ENCODE measurements at places on chromosomes 2 and 18.

- DNase-seq = no peak
Measured at GRCh38 chr2:149744865-149745264, 157.3 kb upstream of the MMADHC start.

- DNase-seq = no peak
Measured at GRCh38 chr2:17754773-17755425, 961 bp downstream of the GEN1 start.

DNA sequence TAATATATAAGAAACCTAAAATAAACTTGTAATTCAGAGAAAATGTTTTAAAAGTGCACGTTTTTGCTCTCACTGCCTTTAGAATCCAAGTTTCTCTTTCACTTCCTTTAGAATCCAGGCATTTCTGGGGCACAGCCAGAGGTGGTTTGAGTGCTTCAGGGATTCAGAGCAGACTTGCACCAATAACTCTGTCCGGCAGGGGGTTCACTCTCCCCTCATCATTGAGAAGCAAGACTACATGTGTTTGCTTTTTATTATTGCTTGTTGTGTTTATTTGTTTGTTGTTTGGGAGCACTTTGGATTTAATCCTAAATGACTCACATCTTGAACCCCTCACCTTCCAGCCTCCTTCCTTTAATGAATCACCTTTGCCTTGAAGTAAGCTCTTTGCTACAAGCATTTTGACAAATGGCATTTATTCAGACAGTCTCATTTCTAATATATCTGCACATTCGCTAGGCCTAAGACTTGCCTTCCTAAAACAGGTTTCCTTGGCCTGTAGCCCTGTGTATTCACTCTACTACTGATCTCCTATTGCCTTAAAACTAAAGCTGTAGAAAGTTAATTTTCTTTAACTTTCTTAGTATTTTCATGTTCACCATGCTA lies 233.5 kb upstream of the ATP5MC3 start:
- DNase-seq = peak; percentile 21

GRCh38 chr2:49113046-49113445 lies 41.3 kb downstream of the FSHR start:
- no peak for DNase-seq

DNA sequence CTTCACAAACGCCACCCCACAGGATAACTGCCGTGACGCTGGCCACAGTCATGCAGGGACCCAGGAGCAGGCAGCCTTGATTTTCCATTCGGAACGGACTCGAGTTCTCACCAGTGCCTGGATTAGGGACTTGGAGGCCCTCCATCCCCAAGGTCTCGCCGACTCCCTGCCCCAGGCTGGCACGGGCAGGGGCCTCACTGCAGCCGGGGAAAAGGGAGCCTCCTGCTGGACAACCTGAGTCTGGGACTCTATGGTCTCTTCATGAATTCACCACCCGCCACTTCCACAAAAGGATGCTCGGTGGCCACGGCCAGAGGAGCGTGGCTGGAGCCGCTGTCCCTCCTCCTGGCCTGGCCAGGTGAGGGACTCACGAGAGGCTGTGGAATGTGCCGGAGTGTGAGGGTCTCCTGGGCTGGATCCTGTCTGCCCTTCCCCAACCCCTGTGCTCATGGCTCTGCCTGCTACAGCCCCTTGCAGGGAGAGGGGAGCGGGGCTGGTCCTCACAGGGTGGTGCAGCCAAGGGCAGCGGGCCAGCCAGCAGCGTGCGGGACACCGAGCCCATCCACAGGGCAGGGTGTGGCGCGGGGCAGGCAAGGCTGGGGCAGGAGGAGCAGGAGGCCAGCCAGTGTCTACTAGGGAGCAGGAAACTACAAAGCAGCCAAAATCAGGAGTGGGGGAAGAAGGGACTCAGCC lies 42.3 kb downstream of the AQP12A start:
- DNase-seq = no peak

GRCh38 chr2:132871831-132872230 lies 201.8 kb upstream of the LYPD1 start:
- no peak for DNase-seq

- no peak for DNase-seq
Measured at GRCh38 chr18:12628706-12629702, 28.9 kb downstream of the SPIRE1 start.

DNA sequence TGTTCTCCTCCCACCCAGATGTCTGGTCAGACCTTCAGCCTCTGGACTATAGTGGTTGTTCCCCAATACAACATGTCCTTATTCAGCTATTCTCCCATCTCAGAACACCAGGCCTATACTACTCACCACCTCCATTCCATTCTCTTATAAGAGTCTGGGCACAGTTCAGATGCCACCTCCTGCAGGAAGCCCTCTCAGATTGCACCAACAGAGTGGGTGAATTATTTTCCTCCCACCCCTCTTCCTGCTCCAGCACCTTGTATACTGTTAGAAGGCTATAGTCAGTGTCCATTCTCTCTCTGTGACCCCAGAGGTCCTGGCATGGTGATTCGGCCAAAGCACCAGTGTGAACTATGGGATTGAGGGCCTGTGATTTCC lies 204.6 kb downstream of the GLI2 start:
- DNase-seq = no peak

- no peak for DNase-seq
Measured at GRCh38 chr2:63590626-63591408, 2.1 kb downstream of the MDH1 start.

- no peak for DNase-seq
Measured at GRCh38 chr2:33978471-33978870, 379.4 kb upstream of the FAM98A start.

DNA sequence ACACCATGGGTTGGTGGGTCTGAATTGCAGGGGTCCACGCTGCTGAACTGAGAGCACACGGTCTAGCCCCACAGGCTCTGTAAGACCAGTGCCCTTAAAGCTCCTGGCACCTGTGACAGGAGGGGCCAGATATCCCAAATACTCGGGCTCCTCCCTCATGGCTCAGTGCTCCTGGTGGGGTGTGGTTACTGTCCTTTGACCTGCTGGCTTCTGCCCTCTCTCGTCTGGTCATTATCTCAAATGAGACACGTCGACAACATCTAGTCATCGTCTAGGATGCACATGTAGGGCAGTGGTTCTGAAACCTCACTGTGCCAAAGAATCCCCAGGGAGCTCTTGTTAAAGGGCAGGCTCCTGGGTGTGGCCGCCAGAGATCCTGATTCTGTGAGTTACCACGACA lies 258.4 kb downstream of the LOXHD1 start:
- DNase-seq = no peak

- no peak for DNase-seq
Measured at GRCh38 chr18:22170421-22171257, 1.2 kb downstream of the GATA6 start.

DNA sequence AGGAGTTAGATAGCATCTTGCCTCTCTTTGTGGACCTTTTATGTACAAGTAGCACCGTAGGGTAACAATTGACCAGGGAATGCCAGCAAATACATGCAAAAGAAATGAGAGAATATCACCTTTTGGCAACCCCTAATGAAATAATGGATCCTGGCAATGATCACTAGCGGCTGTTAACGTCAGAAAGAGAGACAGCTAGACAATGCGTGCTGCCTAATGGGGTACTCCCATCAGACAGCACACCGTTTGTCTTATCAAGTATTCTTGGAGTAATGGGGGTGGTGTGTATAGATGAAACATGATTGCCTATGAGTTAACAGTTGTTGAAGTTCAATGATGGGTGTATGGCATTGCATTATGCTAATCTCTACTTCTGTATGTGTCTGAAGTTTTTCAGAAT lies 1.6 kb downstream of the ELAC1 start:
- DNase-seq = no peak

DNA sequence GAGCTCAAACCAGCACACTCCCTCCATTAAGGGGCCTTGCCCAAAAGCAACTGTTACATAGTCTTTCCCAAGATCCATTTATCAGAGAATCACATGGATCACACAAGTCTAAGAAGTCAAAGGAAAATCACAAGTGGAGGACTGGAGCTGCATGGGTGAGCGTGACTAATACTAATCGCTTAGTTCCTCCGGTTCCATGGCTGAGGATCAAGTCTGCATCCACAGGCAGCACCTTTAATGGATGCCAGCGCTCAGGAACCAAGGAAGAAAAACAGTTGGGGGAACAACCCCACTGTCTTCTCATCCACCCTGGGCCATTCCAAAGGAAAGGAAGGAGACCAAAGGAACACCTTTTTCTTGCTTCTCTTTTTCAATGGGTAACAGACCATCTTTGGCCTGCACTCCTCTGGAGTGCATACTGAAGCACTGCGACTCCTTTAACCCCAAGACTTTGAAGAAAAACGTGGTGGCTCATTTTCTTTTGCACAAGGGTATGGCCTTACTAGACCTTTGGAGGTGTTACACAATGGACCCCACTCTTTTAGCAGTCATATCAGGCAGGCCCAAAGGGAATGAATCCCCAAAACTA lies 9.2 kb upstream of the WDR33 start:
- no peak for DNase-seq

GRCh38 chr2:28293416-28293815 lies 99.2 kb upstream of the FOSL2 start:
- no peak for DNase-seq

DNA sequence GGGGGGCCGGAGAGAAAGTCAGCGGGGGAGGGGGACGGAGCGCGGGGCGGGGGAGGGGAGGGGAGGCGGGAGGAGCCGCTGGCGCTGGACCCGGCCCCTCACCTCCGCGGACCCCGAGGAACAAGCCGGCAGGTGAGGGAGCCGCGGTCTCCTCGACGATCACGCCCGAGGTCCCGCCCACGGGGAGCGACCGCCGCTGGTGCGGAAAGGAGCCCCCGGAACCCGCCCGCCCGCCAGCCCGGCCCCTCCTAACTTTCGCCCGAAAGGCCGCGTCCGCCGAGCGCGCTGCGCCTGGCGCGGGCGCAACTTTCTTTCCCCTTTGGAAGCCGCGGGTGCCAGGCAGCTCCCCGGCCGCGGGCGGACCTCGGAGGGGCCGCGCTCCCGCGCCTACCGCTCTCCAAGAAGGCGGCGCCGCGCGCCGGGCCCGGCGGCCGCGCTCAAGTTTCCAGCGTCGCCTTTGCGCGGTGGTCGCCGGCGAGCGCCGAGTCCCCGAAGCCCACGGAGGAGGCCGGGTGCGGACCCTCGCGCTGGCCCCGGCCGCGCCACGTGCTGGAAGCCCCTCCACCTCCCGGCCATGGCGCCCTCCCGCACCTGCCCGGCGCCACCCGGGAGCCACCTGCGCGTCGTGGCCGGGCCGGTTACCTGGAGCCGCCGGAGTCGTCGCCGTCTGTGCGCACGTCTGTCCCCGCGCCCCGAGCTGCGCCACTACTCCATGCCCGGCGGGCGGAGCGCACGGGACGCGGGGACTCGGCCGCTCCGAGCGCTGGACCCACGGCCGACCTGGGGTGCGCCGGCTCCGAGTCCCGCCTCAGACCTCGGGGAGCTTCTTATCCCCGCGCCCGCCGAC lies at the start of gene ALKAL2:
Gene ALKAL2 (minus strand): TSS at position 181 of the 847 bp plus-strand sequence. CDS start 256 bp downstream, outside the sequence.
- DNase-seq = no peak

DNA sequence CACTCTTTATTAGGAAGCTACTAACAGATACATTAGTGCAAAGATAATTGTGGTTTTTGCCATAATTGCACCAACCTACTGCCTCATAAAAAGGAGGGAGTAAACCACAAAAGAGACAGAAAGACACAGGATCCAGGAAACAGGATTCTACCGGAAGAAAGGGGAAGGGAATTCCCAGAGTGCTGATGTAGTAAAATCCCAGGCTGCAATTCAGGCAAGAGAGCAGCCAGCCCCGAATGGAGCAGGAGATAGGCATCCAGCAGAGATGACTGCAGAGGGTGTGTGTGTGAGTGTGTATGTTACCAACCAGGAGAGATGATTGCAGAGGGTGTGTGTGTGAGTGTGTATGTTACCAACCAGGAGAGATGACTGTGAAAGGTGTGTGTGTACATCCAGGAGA lies 84.4 kb downstream of the KCNS3 start:
- DNase-seq = no peak

DNA sequence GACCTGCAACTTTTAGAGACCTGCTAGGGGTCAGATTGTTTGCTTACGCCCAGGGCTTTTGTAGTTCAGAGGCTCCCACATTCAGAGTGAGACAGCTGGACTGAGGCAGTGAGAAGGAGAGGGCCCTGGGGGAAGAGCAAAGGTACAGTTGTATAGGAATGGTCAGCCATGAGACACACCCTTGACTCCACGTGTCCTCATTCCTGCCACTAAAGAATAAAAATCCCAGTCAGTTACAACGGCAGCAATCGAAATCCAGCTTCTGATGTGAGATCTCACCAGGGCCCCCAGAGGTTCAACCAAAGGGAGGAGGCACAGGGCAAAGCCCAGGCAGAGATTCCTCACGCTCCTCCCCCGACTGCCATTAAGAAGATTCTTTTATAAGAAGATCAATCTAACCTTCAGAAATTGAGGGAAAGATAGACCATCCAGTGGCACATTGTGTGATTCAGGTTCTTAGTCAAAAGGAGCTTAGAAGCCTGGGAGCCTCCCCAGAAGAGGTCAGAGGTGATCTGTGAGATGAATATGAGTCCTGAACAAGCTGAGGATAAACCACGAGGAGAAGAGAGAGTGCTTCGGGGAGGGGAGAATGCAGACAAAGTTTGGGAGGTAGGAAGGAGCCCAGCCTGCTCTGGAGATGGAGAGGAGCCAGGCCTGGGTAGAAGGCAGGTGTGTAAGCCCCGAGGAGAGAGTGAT lies 317.0 kb downstream of the CYP26B1 start:
- no peak for DNase-seq

- DNase-seq = peak; percentile 49
Measured at GRCh38 chr2:23698721-23699579, 228.0 kb downstream of the ATAD2B start.

DNA sequence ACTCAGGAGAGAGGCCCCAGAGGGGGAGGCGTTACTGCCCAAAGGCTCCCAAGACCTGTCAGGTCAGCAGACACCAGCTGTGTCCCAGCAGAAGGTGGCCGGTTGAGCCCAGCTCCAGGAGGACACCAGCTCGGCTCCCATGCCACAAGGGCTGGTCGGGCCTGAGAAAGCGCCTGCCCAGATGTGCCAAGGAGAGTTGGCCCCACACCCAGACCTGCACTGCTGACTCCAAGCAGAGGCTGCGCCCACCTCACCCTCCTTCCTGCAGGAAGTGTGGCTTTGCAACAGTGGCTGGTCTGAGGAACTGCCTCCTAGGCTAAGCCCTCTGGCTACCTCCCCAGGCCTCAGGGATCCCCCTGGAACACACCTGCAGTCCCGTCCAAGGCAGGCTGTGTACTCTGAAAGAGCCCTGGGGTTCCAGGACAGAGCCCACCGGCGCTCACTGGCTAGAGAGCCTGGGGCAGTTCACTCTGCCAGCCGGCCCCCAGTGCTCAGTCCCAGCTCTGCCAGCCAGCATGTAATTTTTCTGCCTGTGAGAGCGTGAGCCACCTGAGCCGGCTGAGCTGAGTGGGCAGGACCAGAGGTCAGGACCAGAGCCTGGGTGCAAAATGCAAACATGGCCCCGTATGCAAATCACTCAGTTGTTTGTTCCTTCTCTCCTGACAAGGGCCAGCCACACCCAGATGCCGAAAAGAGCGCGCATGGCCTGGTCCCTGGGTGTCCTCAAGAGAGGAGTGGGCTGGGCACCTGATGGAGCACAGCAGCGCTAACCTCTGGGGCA lies 36.9 kb upstream of the PTMA start:
- no peak for DNase-seq
